Hepatocyte (in vitro differentiated cells): ENCODE measurements at places on chromosomes 13 and 19. TPM values are rescaled to one million over a fixed set of nuclear protein-coding genes. Genes with fewer than 3 reads are reported as not detected.

DNA sequence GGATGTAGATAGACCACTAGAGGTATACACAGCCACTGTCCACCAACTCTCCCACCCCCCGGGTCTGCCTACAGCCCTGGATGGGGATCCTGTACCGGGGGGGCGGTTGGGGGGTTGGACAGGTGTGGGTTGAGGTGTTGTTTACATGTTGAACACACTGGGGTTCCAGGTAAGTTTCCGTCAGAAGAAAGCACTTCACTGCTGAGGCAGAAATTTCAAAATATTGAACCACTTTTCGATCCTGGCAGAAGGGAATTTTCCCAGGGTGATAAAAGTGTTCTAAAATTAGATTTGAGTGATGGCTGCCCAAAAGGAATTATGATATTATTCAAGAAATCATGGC lies 6.6 kb upstream of the CEACAM16 start:
- peaks cover 20% of the 10 kb centered on the region for H3K4me1 ChIP-seq
- no peak overlapping the region for H3K4me3 ChIP-seq
- H3K36me3 ChIP-seq: no peaks in the 10 kb centered on the region
- H3K27ac ChIP-seq: peak overlapping the region; percentile 95
- no peaks in the 10 kb centered on the region for H3K27me3 ChIP-seq

- H3K36me3 ChIP-seq: no peaks in the 10 kb centered on the region
- no peak overlapping the region for H3K4me3 ChIP-seq
- no peak overlapping the region for H3K27ac ChIP-seq
- H3K27me3 ChIP-seq: no peaks in the 10 kb centered on the region
- H3K4me1 ChIP-seq: no peaks in the 10 kb centered on the region
- DNase-seq: no peak
Measured at GRCh38 chr19:30539315-30539714, 167.1 kb downstream of the ZNF536 start.

- no peak overlapping the region for H3K27ac ChIP-seq
- H3K4me3 ChIP-seq: no peak overlapping the region
- DNase-seq: no peak
- no peaks in the 10 kb centered on the region for H3K4me1 ChIP-seq
- no peaks in the 10 kb centered on the region for H3K36me3 ChIP-seq
Measured at GRCh38 chr13:52173373-52173772, 14.0 kb upstream of the NEK3 start.

GRCh38 chr19:44642377-44642776 lies 1.3 kb upstream of the PVR start:
- no peaks in the 10 kb centered on the region for H3K36me3 ChIP-seq
- H3K27ac ChIP-seq: peak overlapping the region; percentile 96
- peaks cover 38% of the 10 kb centered on the region for H3K4me1 ChIP-seq
- no peak for DNase-seq
- H3K4me3 ChIP-seq: no peak overlapping the region

DNA sequence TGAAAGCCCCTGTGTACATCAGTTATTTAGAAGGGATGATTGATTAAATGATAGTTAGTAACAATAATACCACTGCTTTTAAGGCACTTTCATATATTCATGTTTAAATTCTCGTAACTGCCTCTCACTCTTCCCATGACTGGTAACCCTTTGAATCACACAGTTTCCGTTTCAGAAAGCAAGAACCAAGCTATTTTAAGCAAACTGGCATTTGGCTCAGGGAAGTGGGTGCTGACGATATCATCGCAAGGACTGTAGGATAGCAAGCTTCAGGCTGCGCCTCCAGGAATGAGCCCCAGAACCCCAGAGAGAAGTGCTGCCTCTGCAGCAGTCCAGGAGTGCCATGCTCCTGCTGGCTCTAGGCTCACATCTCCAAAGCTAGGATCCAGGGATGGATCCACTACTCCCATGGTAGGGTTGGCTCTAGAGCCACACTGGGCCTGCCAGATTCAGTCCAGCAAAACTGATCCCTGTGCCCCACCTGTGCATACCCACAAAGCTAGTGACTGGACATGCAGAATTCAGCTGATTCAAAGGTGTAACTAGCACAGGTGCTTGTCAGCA lies 313.5 kb downstream of the SLC7A1 start:
- H3K36me3 ChIP-seq: no peaks in the 10 kb centered on the region
- DNase-seq: no peak
- no peaks in the 10 kb centered on the region for H3K4me1 ChIP-seq
- H3K27ac ChIP-seq: no peak overlapping the region

DNA sequence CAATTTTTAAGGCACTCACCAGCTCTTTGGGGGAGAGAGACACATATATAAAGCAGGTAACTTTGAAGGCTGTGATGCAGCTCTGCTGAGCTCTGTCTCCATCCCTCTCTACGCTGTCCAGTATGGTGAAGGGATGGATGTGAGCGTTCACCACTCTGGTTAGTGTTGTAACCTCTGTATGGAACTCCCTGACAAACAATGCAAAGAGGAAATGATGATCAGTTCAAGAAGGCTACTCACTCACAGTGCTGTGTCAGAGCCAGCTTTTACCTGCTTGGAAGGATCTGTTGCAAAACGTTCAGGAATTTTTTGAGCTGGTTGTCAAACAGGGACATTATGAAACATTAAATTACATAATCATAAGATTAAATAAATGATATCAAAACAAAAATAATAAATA lies 90.8 kb upstream of the SLC10A2 start:
- no peaks in the 10 kb centered on the region for H3K27me3 ChIP-seq
- no peak overlapping the region for H3K27ac ChIP-seq
- DNase-seq: no peak

DNA sequence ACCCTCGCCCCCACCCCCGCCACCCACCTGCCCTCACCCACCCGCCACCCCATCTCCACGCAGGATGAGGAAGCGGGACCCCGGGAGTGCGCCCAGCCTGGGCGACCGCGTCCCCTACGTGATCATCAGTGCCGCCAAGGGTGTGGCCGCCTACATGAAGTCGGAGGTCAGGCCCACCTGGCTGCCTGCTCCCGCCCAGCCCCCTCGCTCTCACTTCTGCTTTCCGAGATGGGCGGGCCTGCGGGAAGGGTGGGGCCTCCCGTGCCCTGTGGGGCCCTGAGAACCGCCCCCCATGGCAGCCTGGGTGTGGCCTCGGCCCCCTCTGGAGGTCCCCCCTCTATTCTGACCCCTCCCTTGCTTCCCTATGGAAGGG lies 3.1 kb upstream of the SPIB start:
- H3K27me3 ChIP-seq: peaks cover 26% of the 10 kb centered on the region
- DNase-seq: no peak
- H3K27ac ChIP-seq: no peak overlapping the region
- H3K4me3 ChIP-seq: no peak overlapping the region
- no peaks in the 10 kb centered on the region for H3K36me3 ChIP-seq

- no peaks in the 10 kb centered on the region for H3K27me3 ChIP-seq
- no peak overlapping the region for H3K4me3 ChIP-seq
- H3K4me1 ChIP-seq: peaks cover 11% of the 10 kb centered on the region
- no peaks in the 10 kb centered on the region for H3K36me3 ChIP-seq
- no peak overlapping the region for H3K27ac ChIP-seq
- no peak for DNase-seq
Measured at GRCh38 chr19:30778061-30778460, 405.9 kb downstream of the ZNF536 start.

DNA sequence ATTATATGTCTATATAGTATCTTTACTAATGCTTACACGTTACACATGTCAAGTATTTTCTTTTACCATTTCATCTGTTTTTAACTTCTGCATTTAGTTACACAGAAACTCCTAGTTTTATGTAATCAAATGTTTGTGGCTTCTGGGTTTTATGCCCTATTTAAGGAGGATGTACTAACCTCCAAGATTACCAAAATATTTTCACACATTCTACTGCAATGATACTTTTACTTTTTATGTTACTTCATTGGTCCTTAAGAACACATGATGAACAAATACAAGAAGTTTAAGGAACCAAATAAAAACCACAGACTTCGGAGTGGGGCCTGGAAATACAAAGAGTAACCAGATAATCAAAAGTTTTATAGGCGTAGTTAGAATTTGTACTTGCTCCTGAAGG lies 37.2 kb downstream of the ZC3H13 start:
- H3K4me3 ChIP-seq: no peak overlapping the region
- no peaks in the 10 kb centered on the region for H3K4me1 ChIP-seq
- DNase-seq: no peak
- H3K27ac ChIP-seq: no peak overlapping the region

DNA sequence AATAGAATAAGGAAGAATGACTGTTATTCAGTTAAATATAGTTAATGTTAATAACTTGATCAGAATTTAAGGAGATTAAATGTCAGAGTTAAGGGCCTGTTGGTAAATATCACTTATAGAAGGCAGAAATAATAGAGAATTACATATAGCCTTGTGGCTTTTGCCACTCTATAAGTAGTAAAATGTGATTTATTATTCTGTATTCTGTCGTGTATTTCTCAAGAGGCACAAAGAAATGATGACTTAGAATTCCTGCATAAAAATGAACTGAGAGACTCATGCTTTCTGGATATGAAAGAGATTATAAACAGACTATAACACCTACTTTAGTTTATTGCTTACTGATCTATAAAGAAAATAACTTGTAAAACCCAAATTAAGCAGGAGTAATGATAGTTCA lies 40.1 kb downstream of the GPC6 start:
- no peaks in the 10 kb centered on the region for H3K27me3 ChIP-seq
- no peak overlapping the region for H3K4me3 ChIP-seq
- H3K4me1 ChIP-seq: peaks cover 14% of the 10 kb centered on the region
- no peaks in the 10 kb centered on the region for H3K36me3 ChIP-seq

DNA sequence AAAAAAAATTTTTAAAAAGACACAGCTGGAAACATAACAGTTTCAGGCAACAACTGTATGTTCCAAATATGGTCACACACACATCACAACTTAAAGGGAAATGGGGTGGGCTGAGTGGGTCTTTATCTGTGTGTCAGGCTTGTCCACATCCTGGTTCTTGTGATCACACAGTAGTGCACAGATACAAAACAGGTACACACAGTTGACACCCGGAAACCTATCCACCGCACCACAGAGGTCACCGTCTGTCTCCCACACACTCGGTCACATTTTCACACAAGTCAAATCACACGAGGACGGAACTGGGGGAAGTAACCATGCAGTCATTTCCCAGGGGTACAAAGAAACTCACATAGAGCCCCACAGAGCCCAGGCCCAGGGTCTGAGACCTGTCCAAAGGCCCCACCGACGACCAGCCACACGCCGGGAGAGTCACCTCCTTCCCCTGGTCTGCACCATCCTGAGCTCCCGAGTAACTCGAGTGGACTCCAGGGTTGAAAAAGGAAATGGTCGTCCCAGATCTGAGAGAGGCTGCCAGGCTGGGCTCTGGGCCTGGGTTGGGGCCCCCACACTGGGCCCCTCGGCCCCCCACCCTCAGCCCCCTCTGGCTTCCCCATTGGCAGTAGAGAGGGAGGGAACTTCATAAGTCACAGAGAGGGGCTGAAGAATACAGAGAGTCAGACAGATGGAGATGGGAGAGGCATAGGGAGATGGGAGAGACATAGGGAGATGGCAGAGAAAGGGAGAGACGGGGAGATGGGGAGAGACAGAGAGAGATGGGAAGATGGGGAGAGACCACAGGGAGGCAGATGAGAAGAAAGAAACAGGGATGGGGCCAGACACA lies 1.3 kb upstream of the PPAN start:
- H3K36me3 ChIP-seq: no peaks in the 10 kb centered on the region
- no peak for DNase-seq
- no peak overlapping the region for H3K27ac ChIP-seq
- H3K4me1 ChIP-seq: peaks cover 7% of the 10 kb centered on the region
- H3K27me3 ChIP-seq: no peaks in the 10 kb centered on the region
- no peak overlapping the region for H3K4me3 ChIP-seq

- H3K4me1 ChIP-seq: no peaks in the 10 kb centered on the region
- H3K27me3 ChIP-seq: no peaks in the 10 kb centered on the region
- H3K27ac ChIP-seq: no peak overlapping the region
- H3K36me3 ChIP-seq: no peaks in the 10 kb centered on the region
- H3K4me3 ChIP-seq: no peak overlapping the region
Measured at GRCh38 chr19:7304200-7304599, 10.0 kb upstream of the INSR start.

GRCh38 chr19:16060294-16060693 lies 16.0 kb upstream of the TPM4 start:
- DNase-seq: no peak
- no peak overlapping the region for H3K27ac ChIP-seq
- H3K4me1 ChIP-seq: no peaks in the 10 kb centered on the region
- H3K4me3 ChIP-seq: no peak overlapping the region
- H3K36me3 ChIP-seq: no peaks in the 10 kb centered on the region

ZNF540 gene
- total RNA-seq: 0.76 and 1.7 TPM in 2 replicates

EXOC3L2 gene
- 0.08 and 1.3 TPM in 2 replicates for total RNA-seq

ATP4B gene
- total RNA-seq: 15.9 and 16.2 TPM in 2 replicates

ZNF888 gene
- total RNA-seq: 5.5 and 9.3 TPM in 2 replicates

TMEM221 gene
- total RNA-seq: 1.0 and 1.2 TPM in 2 replicates

INAFM1 gene
- total RNA-seq: 1.7 and 1.9 TPM in 2 replicates
